ENCODE measurements at places on chromosomes 12 and 14. TPM values are rescaled to one million over a fixed set of nuclear protein-coding genes. Genes with fewer than 3 reads are reported as not detected.

The NANOG gene
- 134 TPM for total RNA-seq

The ANKRD33 gene
- total RNA-seq = 1.7 TPM

The POLE gene
- total RNA-seq = 90.3 TPM

GRCh38 chr12:98612696-98613334 is 19.3 kb downstream of the SLC25A3 start:
- H3K4me3 ChIP-seq = no peak overlapping the region
- H3K36me3 ChIP-seq = no peaks in the 10 kb centered on the region

GRCh38 chr12:50057000-50057841 is at the start of gene ASIC1:
ASIC1 (plus strand) TSS chr12:50057596; CDS start chr12:50058767, 1,171 bp downstream.
- H3K4me1 ChIP-seq = peaks cover 9% of the 10 kb centered on the region
- H3K27ac ChIP-seq = no peak within 1 kb of the TSS
- H3K36me3 ChIP-seq = no peaks in the 10 kb centered on the region
- peak; percentile 79 for DNase-seq

DNA sequence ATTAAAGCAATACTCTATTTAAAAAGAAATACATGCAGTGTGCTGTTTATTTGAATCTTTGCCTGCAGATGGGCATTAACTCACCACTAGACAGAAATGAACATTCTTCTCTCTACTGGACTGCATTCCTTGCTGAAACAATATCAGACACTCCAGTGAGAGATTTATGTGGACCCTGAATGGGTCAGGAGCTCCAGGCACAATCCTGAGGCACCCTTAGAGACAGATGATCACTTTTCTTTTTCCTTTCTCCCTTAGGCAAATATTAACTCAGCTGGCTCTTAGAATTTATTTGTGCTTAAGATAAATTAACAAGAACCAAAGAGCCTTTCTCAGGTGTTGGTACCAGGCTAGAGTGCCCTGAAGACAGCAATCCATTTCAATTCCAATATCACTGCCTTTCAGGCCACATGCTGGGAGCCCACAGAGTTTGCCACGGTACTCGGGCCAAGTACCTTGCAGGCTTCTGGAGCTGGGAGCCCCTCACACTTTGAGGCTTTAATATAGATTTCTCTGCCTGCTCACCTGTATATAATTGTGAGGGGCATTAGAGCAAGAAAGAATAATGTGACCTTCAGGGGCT is 173.0 kb downstream of the EMP1 start:
- no peaks in the 10 kb centered on the region for H3K4me1 ChIP-seq
- DNase-seq = no peak

- H3K36me3 ChIP-seq = no peaks in the 10 kb centered on the region
- no peak overlapping the region for H3K27ac ChIP-seq
- no peak overlapping the region for H3K4me3 ChIP-seq
- peaks cover 11% of the 10 kb centered on the region for H3K4me1 ChIP-seq
These were observed 28.6 kb downstream of the ASCL4 start for GRCh38 chr12:107803092-107803491.

DNA sequence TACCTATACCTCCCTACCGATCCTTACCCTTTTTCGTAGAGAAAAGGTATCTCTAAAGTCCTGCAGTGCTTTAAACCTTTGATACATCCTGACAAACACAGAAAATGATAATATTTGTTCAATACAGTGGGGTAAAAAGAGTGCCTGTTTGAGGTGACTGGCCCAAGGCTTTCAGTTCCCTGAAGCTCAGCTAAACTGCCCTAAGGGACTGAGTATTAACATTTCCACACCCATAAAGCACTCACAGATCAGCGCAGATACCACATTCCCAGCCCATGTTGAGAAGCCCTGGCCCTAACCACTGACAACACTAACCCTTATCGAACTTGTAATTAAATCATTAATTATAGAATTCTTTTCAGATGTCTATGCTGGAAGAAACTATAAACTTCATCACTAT is 108.7 kb downstream of the DIP2B start:
- H3K36me3 ChIP-seq = no peaks in the 10 kb centered on the region
- no peaks in the 10 kb centered on the region for H3K27me3 ChIP-seq
- peak; percentile 34 for DNase-seq
- H3K4me3 ChIP-seq = no peak overlapping the region
- peaks cover 36% of the 10 kb centered on the region for H3K4me1 ChIP-seq

DNA sequence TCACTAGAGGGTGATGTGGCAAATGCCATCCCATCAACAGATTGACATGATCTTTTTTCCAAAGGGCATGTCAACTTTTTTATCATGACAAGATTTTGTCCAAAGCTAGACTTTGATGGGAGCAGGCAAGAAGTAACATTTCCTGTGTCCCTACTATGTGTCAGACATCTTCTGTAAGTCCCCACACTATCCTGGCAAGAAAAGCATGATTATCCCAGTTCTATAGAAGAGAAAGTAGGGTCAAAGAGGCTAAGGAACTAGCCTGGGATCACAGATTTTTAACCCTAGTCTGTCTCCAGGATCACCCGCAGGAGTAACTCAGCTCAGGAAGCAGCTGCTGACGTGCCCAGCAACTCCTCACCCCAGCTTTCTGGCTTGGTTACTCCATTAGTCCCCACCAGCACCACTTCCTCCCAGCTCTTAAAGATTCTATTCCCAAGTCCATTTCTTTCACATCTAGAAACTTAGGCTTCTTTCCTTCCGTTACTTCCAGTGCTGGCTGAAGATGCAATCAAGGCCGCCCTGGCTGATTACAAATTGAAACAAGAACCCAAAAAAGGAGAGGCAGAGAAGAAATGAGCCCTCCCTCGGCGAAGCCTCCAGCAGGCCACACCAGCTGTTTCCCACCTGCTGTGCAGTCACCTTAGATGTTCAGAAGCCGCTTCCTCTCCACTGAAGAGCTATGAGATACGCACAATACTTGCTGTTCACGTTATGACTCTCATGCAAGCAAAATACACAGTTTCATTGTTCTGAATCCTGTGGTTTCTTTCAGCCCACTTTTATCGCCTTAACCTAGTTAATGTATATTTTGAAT is 6.2 kb downstream of the ISCU start:
- no peak for DNase-seq
- no peaks in the 10 kb centered on the region for H3K4me1 ChIP-seq
- peaks cover 50% of the 10 kb centered on the region for H3K36me3 ChIP-seq
- H3K4me3 ChIP-seq = no peak overlapping the region
- no peaks in the 10 kb centered on the region for H3K27me3 ChIP-seq

DNA sequence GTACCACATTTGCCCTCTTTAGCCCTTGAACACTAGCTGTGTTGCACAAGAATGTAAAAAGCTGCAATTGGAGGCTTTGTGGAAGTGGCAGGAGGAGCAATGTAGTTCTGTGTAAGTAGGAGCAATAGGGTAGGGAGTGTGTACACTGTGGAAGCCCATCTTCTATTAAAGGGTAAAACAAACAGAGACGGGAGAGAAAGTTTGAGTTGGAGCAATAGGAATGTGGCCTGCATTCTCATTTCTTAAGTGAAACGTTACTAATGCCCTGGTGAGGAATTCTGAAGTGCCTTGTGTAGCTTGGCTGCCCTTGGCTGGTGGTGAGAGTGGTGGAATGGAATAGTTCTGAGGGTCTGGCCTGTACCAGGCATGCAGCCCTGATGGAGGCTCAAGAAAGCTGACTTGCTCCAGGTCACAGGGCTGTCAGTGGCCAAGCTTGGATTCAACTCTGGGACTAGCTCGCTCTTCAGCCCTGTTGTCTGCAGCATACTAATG is 38.8 kb upstream of the ATP23 start:
- H3K27ac ChIP-seq = no peak overlapping the region
- H3K4me3 ChIP-seq = no peak overlapping the region
- DNase-seq = no peak
- no peaks in the 10 kb centered on the region for H3K36me3 ChIP-seq
- H3K27me3 ChIP-seq = peaks cover 19% of the 10 kb centered on the region
- H3K4me1 ChIP-seq = peaks cover 5% of the 10 kb centered on the region

DNA sequence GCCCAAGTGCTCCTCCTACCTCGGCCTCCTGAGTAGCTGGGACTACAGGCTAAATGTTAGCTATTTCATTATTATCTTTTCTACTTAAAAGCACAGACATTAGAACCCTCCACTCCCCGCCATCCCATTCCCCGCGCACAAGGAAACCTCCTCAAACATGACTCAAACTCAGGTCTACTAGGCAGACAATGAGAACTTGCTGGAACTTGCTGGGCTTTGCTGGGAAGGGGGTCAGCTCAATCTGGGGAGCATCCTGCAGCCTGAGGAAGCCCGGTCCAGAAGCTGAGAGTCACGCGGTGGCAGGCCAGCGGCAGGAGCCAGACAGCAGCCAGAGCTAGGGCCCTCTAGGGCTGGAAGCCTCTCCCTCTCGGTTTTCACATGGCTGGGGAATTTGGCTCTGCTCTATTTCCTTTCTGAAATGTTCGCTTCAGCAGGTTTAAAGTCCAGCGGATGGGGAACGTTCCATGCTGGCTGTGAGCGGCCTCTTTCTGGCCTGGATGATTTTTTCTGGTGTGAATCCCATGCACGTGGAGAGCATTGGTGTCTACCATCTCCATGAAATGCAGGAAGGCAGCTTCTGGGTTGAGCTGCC is 68.5 kb downstream of the SLC6A12 start:
- peaks cover 5% of the 10 kb centered on the region for H3K27me3 ChIP-seq
- H3K36me3 ChIP-seq = no peaks in the 10 kb centered on the region
- DNase-seq = no peak
- H3K27ac ChIP-seq = no peak overlapping the region
- no peak overlapping the region for H3K4me3 ChIP-seq

GRCh38 chr12:51264297-51264696 is 5.9 kb downstream of the SMAGP start:
- no peaks in the 10 kb centered on the region for H3K27me3 ChIP-seq
- H3K27ac ChIP-seq = no peak overlapping the region
- H3K4me1 ChIP-seq = no peaks in the 10 kb centered on the region
- 0 out of 2 replicates have a peak, but pooled peaks cover 3% of the 10 kb centered on the region for H3K36me3 ChIP-seq
- no peak for DNase-seq
- H3K4me3 ChIP-seq = no peak overlapping the region

DNA sequence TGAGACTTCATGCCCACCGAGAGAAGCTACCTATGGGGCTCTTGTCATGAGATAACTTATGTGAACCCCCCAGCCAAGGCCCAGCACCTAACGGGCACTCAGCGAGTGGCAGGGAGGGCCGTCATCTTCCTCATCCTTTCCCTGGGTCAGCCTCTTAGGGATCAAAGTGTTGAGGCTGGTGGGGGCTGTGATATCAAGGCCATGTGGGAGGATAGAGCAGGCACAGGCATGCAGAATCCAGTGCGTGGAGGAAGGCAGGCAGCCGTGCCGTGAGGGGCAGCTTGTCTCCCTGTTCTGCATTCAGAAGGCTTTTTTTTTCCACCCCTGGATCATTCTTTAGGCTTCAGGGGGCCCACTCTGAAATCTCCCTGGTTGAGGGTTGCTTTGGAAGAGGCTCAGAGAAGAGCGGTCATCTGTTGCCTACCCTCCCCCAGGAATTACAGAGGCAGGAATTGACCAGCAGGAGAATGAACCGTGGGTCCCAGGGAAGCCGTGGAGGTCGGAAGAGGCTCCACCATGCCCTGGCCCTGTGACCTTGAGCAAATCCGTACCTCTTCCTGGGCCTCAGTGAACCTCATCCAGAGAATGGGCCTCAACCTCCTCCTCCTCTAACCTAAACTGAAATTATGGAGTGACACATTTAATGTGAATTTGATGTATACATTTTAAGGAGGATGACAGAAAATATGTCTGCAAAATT is 62.8 kb downstream of the BEGAIN start:
- H3K27ac ChIP-seq = no peak overlapping the region
- H3K4me1 ChIP-seq = 0 out of 2 replicates have a peak, but pooled peaks cover 4% of the 10 kb centered on the region
- no peaks in the 10 kb centered on the region for H3K36me3 ChIP-seq
- DNase-seq = no peak

DNA sequence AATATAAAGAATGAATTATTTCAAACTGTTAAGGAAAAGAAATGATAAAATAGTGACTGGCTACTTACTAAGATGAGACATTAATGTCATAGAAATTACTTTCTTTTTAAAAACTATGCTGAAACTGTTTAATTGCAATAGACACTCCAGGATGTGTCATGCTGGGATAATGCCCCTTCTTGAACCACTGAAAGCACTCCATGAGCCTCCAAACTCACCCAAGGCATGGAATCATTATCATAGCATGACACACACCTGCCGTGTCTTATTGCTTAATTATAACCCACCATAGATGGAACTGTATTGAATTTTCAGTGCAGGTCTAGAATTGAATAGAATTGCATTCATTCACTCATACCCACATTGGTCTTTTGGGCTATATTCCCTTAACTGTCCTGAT is 4.3 kb downstream of the MBIP start:
- peaks cover 32% of the 10 kb centered on the region for H3K4me1 ChIP-seq
- no peak overlapping the region for H3K27ac ChIP-seq
- no peaks in the 10 kb centered on the region for H3K27me3 ChIP-seq
- no peak for DNase-seq

DNA sequence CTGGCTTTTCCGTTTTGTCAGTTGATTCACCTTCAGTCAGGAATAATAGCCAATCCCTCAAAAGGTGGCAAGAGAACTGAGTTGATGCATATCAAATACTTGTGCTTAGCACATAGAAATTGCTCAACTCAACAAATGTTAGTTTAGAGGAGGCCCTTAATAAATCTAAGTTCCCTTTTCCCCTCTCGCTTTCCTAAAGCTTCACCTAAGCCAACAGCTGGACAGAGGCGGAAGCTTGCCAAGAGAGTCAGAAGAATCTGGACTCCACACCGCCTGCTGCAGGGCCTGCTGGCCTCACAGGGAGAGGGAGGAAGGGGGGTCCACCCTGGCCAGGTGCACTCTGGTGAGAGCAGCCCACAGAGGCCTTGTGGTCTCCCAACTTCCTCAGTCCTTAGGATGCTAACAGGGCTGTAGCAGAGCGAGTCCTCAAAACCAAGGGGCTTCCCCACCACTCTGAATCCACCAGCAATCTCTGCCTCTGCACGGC is 213.1 kb downstream of the CHST11 start:
- no peaks in the 10 kb centered on the region for H3K27me3 ChIP-seq
- no peaks in the 10 kb centered on the region for H3K36me3 ChIP-seq
- no peak overlapping the region for H3K4me3 ChIP-seq
- no peak for DNase-seq
- H3K4me1 ChIP-seq = peaks cover 12% of the 10 kb centered on the region
- H3K27ac ChIP-seq = peak overlapping the region; percentile 10

- H3K27ac ChIP-seq = no peak overlapping the region
- H3K36me3 ChIP-seq = no peaks in the 10 kb centered on the region
- no peak overlapping the region for H3K4me3 ChIP-seq
- DNase-seq = no peak
These were observed 292.6 kb upstream of the CAND1 start for GRCh38 chr12:66976526-66976925.

DNA sequence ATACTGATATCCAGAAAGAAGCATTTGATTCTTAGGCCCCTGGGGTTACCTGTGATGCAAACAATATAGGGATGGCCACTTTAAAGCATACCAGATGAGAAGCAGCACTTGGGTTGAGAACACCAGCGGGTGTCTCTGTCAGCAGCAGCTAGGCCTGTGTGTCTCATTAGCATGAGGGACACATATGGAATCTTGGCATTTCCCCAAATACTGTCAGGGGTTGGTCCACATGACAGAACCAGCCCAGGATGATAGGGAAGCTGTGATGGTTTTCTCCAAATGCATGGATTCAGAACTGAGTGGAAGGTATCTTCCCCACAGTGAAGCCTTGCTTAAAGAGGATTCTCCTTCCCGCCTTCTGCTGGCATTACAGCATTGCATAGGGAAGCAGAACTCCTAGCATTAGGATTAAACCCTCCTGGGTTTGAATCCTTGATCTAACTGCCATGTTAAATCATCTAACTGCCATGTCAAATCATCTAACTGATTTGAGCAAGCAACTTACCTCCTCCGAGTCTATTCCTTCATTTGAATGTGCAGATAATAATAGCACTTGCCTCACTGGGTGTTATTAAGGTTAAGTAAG is 111.5 kb upstream of the WSCD2 start:
- H3K4me1 ChIP-seq = no peaks in the 10 kb centered on the region
- no peaks in the 10 kb centered on the region for H3K27me3 ChIP-seq
- H3K36me3 ChIP-seq = no peaks in the 10 kb centered on the region
- DNase-seq = no peak
- H3K4me3 ChIP-seq = no peak overlapping the region
